Activated T-helper 1 cell treated with anti-CD3 and anti-CD28 coated beads, Interleukin-12 subunit alpha, Interleukin-12 subunit beta, Interleukin-2, Interleukin-4 antibody, amounts not matched to agents 30 ng/mL and 10 ng/mL and 1 ng/mL, durations not matched to agents 14 hours and 24 hours and 36 hours (primary cell): ENCODE measurements at places on chromosomes 13 and 19. TPM values are rescaled to one million over a fixed set of nuclear protein-coding genes. Genes with fewer than 3 reads are reported as not detected.

- DNase-seq, result no peak
Measured at GRCh38 chr19:45967246-45967645, 6.4 kb downstream of the NOVA2 start.

DNA sequence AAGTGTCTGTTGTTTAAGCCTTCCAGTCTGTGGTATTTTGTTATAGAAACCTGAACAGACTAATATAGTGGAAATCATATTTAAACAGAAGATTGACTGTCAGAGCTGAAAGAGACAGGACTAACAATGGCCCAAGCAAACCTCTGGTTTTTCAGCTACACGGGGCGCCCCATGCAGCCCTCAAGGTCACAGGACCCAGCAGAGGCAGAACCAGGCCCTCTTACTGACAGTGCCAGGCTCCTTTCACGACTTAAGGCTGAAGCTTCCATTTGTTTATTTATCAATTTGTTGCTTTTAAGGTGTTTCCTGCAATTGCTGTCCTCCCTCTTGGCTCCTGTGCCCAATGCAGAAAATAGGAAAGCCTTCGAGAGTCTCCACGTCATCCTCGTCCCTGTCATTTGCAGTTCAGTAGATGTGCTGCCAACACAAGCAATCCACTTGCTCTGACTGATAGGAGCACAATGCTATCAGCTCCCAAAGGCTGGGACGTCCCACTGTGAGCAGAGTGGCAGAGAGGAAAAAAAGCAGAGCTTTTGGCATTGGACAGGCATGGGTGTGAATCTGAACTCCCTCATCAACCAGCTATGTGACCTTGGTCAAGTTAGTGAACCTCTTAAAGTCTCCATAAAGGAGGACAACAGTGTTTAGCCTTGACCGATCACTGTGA lies 10.5 kb upstream of the SLC7A1 start:
- DNase-seq, result no peak

- no peak for DNase-seq
Measured at GRCh38 chr13:48654511-48654910, 782 bp downstream of the CYSLTR2 start.

GRCh38 chr19:55703790-55704215 lies 28.8 kb downstream of the EPN1 start:
- peak; percentile 34 for DNase-seq

DNA sequence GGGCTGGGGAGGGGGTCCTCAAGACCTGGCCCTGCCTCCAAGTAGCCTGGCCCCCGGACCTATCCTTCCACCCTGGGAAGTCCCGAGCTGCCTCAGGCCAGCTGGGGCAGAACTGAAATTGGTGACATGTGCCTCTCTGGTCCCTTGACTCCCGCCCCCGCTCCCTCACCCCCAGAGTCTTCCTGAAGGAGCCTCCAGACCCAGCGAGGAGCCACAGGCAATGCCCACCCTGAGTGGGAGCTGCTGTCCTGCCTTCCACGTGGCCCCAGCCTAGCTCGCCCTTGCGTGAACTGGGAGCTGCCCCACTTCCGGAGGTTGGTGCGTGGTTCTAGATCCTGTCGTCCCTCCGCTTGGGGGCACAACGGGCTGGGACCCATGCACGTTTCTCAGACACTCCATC lies 34.6 kb downstream of the CEBPA start:
- no peak for DNase-seq

DNA sequence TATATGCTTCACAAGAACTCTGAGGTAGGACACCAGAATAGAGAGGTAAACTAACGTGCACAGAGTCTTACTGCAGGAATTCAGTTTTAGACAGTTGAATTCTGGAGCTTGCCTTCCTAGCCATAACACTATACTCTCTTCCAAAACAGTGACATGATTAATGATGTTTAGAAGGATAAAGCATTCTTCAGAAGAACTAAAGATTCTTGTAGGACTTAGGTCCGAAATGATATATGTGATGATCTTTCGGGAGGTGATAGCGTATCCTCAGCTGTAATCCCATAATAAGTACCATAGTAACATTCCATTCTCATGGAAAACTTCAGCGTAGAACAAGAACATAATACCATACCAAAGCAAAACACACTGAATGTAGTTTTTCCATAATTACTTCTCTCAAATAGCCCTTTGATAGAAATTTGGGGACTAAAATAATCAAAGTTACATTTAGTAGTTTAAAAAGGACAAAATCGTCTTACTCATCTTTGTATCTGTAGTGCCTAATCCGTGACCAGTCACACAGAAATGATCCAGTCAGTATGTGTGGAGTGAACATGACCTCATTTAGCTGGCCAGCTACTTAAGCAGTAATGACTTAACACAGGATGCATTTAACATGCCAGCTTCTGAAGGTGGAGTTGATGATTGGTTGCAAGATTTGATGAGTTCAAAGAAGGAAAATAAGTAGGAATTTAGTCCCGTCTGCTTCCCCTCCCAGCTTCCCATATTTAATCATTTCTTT lies 38.4 kb downstream of the PIBF1 start:
- no peak for DNase-seq

- peak; percentile 56 for DNase-seq
Measured at GRCh38 chr19:35545855-35546381, 492 bp downstream of the TMEM147 start.

DNA sequence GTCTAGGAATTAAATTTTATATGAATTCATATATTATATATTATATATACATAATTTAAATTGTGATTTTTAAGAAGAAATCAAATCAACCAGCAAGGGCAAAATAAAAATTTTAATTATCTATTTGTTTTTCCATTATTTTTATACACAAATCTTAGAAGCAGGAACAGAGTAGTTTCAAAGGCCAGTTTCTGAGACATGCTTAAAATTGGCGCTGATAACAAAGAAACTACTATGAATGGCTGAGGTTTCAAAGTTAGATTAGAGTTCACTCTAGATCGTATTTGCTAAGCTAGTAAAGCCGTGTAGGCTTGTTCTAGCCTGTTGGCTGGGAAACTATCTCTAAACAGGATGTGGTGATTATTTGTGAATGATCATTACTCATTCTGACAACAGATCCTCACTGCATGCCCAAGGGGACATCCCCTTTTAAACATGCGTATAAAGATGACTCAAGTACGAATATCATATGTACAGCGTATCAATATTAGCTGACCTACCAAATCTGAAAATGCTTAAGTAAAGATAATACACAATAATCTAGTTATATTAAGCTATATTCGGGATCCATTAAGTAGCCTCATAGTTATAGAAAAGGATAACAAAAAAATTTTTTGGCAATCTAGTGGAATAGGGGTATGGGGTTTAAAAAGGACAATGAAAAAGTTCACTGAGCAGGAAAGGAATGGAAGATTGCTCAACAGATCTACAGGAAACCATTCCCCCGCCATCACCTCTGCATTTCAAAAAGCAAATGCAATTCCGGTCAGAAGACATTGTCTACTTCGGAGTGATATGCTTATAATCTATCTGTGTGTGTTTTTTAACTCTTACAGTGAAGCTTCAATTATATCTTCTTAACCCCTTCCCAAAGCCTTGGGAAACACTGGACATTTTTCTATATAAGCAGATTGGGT lies 150.1 kb downstream of the SHISA2 start:
- peak; percentile 60 for DNase-seq

DNA sequence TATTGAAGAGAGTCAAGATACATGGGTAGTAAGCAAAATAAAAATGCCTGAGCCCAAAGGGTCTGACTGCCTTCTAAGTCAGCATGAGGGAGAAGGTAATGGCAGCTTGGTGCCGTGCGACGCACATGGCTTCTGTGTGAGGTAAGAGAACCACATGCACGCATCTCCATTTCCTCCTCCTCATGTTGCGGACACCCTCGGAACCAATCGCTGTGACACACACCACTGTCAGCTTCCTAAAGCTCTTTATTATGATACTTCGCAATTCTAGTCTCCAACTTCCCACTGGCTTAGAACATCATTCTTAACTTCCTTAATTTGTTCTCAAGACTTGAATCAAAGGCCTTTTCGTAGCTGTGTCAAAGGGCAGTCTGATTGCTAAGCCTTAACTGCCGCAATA lies 170.1 kb downstream of the OXGR1 start:
- DNase-seq, result no peak

DNA sequence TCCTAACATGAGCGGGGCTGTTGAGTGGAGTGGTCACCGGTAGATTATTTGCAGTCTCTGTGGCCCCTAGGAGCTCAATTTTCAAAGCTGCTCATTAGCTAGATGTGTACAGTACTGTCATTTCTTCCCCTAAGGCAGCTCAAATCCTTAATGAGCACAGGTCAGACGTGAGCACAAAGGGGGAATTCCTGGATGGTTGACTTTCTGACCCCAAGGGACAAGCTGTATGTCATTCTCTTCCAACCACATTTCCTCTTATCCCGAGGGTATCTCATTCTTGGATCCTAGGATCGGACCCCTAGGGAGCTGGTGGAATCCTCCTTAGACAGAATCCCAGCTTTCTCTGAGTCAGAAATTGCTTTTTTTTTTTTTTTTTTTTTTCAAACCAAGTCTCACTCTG lies 5.7 kb upstream of the OR7G3 start:
- DNase-seq, result no peak

- DNase-seq, result peak; percentile 56
Measured at GRCh38 chr19:40464059-40465024, 1.2 kb downstream of the BLVRB start.

DNA sequence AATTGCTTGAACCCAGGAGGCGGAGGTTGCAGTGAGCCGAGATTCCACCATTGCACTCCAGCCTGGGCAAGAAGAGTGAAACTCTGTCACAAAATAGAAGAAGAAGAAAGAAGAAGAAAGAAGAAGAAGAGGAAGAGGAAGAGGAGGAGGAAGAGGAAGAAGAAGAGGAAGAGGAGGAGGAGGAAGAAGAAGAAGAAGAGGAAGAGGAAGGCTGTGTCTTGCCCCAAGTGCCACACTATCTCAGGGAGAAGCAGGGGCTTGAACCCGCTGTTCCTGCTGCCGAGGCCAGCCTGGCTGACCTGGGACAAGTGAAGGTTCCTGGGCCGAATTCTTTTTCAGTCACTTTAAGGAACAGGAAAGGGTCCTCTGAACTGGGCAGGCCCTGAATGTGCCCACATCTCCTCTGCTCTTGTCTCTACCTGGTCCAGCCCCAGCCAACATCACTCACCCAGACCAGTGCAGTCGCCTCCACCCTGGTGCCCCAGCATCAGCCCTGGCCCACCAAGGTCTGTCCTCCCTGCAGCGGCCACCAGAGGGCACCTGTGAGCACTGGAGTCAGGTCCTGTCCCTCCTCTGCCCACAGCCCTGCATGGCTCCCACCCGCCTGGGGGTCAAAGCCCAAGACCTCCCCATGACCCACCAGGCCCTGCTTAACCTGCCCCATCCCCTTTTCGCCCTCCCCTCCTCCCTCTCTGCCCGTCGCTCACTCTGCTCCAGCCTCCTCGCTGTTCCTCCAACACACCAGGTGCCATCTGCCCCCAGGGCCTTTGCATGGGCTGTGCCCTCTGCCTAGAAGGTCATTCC lies 20.0 kb downstream of the TICAM1 start:
- peak; percentile 77 for DNase-seq

Gene C19orf67
- 0.67 and 1.1 TPM in 2 replicates for total RNA-seq

Gene IZUMO2
- not detected in 2 replicates for total RNA-seq
